ENCODE measurements at places on chromosomes 5 and 9.

DNA sequence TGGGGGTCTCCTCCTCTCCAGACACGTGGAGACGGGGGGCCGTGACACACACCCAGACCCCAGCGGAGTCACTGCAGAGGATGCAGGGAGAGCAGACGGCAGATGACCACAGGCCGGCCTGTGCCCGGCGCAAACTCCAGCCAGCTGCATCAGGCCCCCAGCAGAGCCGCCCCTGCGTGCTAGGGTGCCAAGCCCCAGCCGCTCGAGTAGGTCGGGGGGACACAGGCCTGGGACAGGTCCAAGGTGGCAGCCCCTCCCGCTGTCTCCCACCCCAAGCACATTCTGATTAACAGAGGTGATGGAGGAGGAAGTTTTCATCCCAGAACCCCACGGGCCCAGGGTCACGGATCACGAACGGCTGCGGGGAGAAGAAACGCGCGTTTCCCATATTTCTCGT lies 14.4 kb downstream of the NACC2 start:
- no peak for DNase-seq

DNA sequence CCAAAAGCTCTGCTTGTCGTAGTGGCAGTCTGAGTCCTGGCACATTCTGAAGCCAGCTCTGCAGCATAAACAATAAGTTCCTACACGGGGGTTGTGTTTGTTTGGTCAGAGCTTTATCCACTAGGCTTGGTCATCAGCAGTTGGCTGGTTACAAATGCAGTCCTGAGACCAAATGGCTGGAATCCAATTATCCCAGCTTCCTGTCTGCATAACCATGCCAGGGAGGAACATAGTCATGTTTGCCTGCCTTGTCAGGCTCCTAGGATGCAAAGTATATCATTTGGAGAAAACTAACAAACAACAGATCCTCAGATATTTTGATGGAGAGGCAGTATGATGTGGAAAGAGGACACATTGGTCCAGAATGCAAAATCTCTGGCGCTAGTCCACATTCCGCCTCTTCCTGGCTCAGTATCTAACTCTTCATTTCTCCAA lies 85.8 kb downstream of the FBXO38 start:
- no peak for DNase-seq

- no peak for DNase-seq
Observed at GRCh38 chr9:5846501-5846921, 13.6 kb upstream of the ERMP1 start.

GRCh38 chr9:91736898-91737601 lies 213.0 kb downstream of the ROR2 start:
- no peak for DNase-seq

DNA sequence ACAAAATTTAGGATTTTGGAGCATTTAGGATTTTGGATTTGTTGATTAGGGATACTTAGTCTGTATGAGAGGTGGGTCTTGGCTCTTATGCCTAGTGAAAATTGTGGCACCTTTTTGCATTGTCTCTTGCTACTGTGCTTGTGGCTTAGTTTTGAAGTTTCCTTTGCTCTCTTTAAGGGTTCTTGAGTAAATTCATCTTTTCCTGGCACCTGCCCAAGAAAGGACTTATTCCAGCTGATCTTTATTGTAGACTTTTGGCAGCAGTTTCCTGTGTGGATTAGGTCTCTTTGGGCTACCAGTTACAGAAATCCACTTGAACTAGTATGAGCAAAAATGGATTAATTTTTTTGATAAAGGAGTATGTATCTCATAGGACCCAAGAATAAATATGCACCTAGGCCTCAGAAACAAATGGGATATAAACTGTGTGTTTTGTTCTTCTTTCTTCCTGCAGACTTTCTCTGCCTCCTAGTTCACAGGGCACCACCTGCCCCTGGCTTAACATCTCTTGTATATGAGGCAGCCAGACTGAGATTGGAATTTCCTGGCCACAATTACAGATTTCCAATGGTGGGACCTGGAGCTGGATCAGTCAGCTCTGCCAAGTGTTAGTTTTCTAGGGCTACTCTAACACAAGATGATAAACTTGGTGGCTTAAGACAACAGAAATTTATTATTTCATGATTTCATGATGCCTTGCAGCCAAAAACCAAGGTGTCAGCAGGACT lies 44.6 kb downstream of the FOCAD start:
- DNase-seq: no peak

DNA sequence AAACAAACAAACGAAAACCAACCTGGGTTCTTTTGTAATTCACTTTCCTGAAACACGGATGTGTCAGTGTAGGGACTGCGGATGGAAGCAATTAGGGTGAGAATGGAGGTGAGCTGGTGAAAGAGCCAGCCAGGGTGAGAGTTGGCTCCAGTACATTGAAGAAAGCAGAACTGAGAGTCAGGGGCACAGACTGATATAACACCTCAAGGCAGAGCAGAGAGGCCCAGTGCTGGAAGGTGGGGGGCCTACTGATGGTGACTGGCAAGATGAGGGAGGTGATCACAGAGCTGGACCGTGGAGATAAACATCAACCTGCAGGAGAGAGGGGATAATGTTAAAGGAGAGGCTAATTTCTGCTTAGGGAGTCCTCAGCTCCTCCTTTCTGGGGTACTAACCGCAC lies 221.1 kb downstream of the MAN2A1 start:
- DNase-seq: no peak

GRCh38 chr5:89211836-89212235 lies 328.9 kb upstream of the MEF2C start:
- no peak for DNase-seq

DNA sequence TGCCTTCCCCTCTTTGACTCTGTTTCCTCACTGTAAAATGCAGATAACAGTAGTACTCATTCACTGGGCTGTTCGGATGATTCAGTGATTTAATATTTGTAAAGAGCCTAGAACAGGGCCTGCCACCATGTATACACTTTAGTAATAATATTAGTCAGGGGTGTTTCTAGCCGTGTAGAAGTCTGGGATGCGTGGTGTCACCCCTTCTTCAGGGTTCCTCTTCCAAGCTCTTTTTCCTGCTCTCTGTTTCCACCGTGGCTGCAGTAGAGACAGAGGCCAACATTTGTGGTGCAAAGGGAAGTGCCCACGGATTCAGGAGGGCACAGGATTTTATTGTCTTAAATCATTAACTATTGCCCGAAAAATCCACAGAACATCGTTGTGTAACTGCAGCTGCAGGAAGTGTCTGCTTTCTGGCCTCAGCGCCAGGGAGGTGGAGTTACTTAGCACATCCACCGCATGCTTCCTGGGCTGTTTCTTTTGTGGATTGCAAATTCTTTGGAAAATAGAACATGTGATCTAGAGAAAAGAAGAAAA lies 61.7 kb downstream of the TRIO start:
- no peak for DNase-seq

- no peak for DNase-seq
Observed at GRCh38 chr9:37956904-37957663, 53.2 kb upstream of the SLC25A51 start.

GRCh38 chr5:95382801-95383200 lies 8.4 kb upstream of the FAM81B start:
- DNase-seq: no peak

GRCh38 chr5:81014348-81014747 lies 54.2 kb downstream of the RASGRF2 start:
- no peak for DNase-seq

DNA sequence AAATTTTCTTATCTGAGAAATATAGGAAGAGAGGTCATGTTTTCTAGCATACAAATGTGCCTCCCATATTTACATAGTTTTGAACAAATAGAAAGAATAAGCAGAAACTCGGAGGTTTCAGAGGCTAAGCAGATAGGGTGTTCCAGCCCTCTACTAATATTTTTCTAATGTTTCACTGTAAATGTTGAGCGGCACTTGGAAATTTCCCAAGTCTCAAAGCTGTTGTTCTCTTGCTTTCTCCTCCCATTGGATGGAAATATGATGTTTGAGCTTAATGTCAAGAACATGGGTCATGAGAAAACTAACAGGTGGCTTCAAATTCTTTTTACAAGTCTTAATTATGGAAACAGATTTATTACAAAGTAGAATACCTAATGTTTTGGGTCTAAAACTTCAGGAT lies 5.1 kb downstream of the SPINK1 start:
- DNase-seq: no peak

- DNase-seq: no peak
Observed at GRCh38 chr5:81924442-81924841, 47.4 kb upstream of the ATG10 start.

- no peak for DNase-seq
Observed at GRCh38 chr5:17879276-17879675, 245.0 kb downstream of the TAF11L14 start.

DNA sequence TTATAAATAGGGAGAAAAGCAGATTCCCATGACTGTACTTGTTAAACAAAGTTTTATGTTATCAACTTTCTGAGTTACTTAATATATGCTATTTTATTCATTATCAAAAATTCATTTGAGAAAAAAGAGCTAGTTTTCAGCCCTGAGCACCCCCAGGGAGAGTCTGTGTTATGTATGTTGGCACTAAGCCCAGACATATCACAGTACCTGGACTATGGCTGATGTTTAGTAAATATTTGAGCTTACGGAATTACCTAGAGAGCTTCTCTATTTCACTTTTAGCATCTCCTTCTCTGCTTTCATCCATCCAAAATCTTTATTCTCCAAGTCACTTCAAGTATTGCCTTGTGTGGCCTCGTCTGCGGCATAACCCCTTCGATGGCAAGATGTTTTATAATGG lies 225.9 kb upstream of the PCSK5 start:
- no peak for DNase-seq

DNA sequence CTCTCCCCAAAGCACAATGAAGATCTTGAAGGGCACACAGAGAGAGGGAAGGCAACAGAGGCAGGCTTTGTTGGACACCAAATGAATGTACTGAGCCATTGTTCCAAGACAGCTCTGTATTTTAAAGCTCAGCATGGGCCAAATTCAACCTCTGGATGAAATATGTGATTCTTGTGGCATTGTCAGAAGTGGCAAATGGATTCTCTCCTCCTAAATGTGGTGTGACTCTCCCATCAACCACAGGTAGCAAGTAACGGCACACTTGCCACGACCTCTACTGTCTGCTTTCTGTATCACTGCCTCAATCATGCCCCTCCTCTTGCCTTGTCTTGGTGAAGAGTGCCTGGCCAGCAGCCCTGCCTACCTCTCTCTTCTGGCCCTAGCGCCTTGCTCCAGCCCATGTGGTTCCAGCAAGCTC lies 6.1 kb upstream of the MOB3B start:
- no peak for DNase-seq

- DNase-seq: no peak
Observed at GRCh38 chr5:124593952-124594351, 152.5 kb downstream of the ZNF608 start.

DNA sequence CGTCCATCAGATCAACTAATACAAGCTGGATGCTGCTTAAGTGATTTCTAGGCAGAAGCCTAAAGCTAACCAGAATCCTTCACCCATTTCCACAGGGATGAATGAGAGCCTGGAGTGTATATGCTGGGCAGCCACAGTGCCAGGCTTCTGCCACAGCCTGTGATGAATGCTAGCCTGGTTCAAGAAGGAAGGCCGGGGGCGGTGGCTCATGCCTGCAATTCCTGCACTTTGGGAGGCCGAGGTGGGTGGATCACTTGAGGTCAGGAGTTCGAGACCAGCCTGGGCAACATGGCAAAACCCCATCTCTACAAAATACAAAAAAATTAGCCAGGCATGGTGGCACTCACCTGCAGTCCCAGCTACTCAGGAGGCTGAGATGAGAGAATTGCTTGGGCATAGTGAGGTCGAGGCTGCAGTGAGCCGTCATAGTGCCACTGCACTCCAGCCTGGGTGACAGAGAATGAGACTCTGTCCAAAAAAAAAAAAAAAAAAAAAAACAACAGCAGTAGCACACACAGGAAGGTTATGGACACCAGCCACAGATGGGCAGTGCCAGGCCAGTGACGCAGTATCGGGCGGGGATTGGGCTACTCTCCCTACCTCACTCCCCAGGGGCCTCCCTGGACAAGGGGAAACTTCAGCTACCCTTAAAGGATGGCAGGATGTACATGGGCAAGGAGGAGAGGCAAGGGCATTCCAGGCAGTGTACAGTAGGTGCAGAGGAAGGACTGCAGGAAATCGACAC lies 23.1 kb upstream of the HMCN2 start:
- no peak for DNase-seq

DNA sequence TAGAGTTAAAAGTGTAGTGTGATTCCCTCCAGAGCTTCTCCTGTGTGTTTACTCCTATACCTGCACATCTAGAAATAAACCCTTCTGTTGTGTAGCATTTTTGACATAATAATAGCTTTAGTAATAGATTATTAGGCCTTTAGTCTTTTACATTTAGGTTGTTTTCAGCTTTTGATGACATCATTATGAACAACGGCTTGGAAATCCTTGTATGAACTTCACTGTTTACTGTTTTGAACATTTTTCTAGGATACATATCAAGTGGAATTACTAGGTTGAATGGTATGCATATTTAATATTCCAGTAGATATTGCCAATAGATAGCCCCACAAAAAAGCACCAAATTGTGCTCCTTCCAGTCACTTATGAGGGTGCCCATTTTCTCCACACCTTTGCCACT lies 174.0 kb downstream of the ARHGAP26 start:
- DNase-seq: no peak

DNA sequence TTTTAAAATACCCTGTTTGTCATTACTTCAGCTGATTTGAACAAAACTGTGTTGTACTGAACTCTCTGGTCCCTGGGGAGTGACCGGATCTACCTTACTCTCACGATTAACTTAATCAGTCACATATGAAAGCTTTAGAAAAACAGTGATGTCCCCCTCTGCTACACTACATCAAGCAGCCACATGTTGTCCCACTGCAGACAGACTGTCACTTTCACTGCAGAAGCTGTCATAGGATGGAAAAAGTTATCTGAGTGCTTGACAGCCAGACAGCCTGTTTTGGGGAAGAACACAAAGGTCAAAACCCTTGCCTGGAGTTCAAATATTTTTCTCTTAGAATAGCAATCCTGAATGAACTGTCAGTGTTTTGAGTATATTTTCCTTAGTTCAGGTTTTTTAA lies 546.4 kb downstream of the DTWD2 start:
- DNase-seq: no peak

DNA sequence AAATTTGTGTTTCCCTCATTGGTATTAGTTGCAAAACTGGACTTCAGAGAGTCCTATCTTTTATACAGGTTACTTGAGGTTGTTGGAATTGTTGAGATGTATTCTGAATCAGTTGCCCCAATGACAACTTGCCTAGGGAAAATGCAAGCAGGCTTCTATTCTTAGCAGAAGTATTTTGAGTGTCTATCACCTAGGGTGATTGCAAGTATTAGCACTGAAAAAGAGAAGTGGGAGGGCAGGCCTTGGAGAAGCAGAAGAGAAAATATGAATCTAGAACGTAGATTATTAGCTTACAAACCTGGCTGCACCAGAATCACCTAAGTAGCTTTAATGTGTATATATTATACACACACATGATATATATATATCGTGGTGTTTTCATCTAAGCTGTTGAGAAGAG lies 43.2 kb downstream of the ADAMTS12 start:
- DNase-seq: no peak

- no peak for DNase-seq
Observed at GRCh38 chr5:149283626-149284480, 12.2 kb downstream of the AFAP1L1 start.

GRCh38 chr9:95452176-95452575 lies 64.6 kb downstream of the PTCH1 start:
- no peak for DNase-seq

All from T-helper 2 cell treated with Interferon-gamma antibody and Interleukin-4, amounts not matched to agents 5 μg/mL and 100 μg/mL, for 36 hours (primary cell).